ENCODE measurements at places on chromosomes 4 and X.

- DNase-seq, result no peak
Observed at GRCh38 chrX:68079961-68080360, 353.3 kb downstream of the OPHN1 start.

- no peak for DNase-seq
Observed at GRCh38 chr4:143514497-143514896, 995 bp downstream of the SMARCA5 start.

- no peak for DNase-seq
Observed at GRCh38 chr4:107815158-107815557, 9.6 kb upstream of the SGMS2 start.

- no peak for DNase-seq
Observed at GRCh38 chrX:153670748-153671588, 2.6 kb downstream of the PNCK start.

- DNase-seq, result no peak
Observed at GRCh38 chrX:97155816-97156215, 272.1 kb downstream of the RPA4 start.

DNA sequence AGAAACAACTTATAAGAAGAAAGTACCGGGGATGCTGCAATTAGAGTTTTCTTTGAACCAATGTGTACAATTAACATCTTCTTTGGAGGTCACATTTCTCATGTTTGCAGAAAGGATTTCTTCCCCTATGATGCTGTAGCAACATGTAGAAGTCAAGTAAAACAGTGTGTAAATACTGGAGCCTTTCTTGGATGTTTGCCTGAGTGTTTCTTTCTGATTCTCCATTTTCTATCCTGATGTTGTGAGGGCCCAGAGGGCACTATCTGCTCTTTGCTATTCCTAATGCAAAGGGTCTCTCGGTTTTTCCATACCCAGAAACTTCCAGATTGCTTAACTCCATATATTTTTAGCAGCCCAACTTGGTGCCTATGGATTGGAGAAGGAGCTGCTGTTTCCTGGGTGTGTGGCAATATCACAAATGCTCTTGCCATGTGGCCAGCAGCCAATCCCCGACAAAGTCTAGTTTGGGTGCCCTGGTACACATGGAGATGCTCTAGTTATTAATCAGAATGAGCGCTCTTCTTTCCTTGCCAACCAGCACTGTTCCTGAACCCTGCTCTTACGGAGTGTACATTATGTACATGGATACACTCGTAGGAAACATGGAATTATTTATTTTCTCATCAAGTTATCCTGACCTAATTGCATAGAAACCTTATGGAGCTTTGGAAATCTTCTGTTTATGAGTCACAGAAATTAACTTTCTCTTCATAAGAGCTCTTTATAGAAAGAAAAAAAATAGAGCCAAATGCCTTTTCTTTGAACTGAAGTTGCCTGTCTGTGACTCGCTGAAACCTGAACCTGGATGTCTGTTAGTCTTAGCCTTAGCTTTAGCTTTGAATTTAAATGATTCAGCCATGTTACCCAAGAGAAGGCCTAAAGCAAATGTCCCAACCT is 67.0 kb upstream of the GPC4 start:
- DNase-seq, result no peak

DNA sequence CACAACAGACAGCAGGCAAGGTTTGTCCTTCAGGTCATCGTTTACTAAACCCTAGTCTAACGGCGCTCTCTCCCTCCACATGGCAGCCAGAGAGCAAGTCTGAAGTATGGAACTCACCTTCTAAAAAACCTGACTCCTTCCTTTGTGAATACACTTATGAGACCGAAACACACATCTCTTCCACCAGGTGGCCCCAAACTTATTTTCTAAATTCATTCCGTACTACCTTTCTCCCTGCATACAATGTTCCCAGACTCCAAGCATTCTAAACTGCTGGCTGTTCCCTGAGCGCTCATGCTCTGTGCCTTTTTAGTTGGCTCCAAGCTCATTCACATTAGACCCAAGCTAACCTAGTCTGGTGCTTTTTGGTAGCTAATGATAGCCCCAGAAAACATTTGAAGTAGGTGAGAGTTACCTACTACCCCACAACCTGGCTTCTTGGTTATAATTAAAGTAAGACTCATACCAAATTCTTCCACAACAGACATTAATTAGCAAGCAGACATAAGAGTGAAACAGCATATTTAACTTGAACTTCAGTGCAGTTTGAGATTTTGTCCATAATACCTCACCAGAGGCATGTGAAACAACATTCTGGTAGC is 67.6 kb upstream of the DCLK2 start:
- DNase-seq, result no peak

DNA sequence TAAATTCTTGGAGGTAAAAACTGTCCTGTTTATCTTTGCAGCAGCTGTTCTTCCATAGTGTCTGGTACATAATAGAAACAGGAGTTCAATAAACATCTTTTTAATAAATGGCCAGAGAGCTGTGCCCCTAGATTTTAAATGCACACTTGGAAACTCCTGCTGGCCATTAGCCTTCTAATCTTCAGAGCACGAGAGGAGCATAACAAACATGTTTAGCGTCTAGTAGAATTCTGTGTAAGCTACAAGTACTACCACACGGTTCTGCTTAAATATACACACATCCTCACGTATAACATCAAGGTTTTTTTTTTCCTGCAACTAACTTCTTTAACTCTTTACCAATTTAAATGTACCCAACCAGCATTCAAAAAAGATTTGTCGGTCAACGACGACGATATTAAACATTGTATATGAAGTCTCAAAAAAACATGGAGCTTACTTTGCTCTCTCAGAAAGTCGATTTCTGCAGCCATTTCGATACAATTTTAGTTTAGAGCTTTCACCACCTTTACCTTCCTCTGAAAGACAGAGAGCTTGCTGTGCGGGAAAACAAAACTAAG is 628 bp downstream of the SCLT1 start:
- no peak for DNase-seq

DNA sequence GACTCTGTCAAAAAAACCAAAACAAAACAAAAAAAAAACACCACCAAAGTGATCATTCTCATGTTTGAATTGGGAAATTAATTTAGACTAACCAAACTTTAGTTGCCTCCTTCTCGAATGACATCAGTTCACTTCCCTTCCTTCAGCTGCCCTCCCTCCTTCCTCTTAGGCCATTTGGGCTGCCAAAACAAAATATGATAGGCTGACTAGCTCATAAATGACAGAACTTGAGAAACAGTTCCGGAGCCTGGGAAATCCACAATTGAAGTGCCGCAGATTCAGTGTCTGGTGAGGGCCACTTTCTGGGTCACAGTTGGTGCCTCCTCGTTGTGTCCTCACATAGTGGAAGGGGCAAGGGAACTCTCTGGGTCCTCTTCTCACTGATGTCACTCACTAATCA is 16.1 kb upstream of the WAS start:
- DNase-seq, result no peak

DNA sequence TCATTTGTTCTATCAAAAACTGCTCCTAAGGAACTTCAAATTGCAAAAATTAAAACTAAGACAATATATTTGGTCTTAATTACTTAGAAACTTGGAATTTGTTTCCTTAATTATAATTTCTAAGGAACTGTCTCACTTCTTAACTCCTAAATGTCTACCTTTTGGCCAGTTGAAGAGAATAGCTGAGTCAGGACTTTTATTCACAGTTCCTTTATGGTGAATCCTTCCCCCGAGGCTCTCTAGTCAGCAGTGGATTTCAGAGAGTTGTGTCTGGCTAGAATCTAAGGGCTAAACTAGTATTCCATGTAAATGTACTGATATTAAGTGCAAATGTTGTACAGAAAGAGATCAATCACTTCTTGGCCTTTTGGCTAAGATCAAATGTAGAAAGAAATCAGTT is 69.3 kb downstream of the AMMECR1 start:
- DNase-seq, result no peak

All from activated CD4-positive, CD25-positive, alpha-beta regulatory T cell treated with anti-CD3 and anti-CD28 coated beads, Interleukin-2, amount 50 U/mL, for 16 hours (primary cell).